Cortex of kidney (tissue), 1 donor: ENCODE measurements at places on chromosomes 12 and 14.

GRCh38 chr12:106541201-106541600 lies 41.6 kb upstream of the RFX4 start:
- no peak for DNase-seq

DNA sequence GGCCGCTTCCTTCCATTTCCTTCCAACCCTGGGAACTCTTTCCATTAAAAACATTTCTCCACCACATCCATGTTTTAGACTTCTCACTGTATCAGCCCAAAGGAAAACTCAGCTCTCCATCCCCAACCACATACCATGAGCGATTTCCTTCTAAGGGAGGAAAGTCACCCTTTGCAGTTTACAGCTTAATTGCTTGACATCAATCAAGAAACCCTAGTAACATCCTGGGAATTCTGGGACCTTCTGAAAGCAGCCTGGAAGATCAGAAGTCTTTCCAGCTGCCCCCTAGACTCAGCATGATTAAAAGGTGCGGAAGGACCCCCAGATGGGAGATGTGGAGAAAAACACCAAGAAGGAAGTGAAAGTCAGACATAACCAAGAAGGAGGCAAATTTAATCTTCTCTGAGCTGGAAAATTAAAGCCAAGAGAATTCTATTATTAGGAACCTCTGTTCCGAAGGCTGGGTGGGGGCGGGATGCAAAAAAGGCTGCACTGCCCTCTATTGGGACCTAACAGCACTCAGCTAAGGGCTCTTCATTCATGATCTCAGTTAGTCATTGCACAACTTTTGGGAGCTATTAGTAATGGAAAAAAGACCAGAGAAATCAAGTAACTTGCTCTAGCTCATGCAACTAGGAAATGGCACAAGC lies 73.3 kb upstream of the PLXNC1 start:
- no peak for DNase-seq

- DNase-seq, result no peak
Measured at GRCh38 chr12:132483612-132484011, 6.3 kb upstream of the FBRSL1 start.

GRCh38 chr14:101813833-101814232 lies 52.3 kb downstream of the PPP2R5C start:
- no peak for DNase-seq

- DNase-seq, result no peak
Measured at GRCh38 chr14:93683226-93683625, 105.1 kb downstream of the PRIMA1 start.

DNA sequence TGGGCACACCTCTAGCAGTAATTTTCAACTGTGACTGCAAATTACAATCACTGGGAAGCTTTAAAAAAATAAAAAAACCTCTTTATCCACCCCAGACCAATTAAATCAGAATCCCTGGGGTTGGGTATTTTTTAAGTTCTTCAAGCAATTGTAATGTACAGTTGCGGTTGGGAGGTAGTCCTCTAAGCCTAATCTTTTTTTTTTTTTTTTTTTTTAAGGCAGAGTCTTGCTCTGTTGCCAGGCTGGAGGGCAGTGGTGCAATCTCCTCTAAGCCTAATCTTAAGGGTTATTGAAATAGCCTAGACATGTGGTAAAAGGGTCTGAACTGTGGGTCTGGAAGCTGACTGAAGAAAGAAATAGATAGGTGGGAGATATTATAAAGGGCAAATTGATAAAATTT lies 230.5 kb downstream of the AKAP6 start:
- no peak for DNase-seq

DNA sequence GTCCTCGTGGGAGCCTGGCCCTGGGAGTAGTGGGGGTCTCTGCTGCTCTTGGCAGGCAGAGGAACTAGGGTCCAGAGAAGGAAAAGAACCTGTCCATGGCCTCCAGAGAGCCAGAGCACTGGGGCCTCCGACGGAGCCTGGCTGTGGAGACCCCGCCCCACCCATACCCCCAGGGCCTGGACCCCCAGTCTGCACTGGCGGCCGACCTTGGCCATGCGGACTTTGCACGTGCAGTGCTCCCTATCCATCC lies 1.1 kb downstream of the BEGAIN start:
- no peak for DNase-seq

- DNase-seq, result no peak
Measured at GRCh38 chr12:114631242-114631641, 52.7 kb downstream of the TBX3 start.

DNA sequence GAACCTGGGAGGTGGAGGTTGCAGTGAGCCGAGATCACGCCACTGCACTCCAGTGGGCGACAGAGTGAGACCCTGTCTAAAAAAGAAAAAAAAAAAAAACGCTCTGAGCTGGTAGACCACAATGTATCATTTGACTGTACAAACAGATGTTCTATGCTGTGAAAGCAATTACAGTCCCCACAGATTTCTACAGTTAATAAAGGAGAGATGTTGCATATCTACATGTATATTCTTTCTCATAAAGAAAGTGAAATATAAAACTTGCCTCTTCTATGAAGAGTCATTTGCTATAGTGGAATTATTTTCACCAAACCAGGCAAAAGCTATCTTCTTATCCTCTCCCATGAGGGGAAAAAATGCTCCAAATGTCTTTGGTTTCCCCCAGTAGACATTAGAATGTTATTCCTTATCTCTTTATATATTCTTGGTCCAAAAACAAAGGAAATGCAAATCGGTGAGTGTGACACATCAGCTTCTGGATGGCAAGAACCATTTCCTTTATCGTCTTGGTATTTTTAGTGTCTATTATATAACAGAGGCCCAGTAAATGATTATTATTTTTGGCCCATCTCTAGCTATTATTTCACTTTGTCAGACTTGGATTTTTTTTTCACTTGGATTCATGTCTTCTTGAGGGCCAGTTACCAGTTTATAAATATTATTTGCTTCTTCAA lies 230.4 kb downstream of the SSPN start:
- no peak for DNase-seq

GRCh38 chr14:94110552-94111181 lies at the start of gene IFI27:
Gene IFI27, plus strand, starts transcription at chr14:94110736.
- no peak for DNase-seq

DNA sequence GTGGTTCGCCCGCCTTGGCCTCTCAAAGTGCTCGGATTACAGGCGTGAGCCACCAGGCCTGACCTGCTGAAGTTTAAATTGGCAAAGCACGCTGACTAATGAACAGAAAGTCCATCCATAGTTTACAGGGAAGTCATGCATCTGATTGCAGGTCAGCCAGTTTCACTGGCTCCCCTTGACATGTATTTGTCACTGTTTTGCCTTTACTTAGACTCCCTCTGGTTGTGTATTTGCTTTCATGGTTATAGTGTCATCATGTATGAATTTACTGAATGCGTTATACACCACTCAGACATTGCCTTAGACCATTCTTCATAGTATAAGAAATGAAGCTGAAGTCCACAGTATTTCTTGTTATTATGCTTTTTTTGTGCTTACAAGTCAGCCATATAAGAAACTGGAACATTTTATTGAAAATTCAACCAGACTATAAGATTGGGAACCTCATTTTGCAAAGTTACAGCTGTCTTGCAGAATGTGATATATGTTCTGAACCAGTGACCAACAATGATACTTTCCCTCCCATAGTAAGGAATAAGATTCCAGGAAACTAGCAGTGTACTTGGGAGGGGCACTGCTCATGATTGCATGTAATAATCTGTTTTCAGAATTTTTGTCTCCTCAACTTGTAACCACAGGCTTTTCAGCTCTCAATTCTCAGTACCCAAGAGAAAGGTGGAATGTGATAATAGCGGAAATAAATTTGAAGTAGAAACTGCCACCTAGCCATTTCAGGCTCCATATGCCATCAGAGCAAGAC lies 51.9 kb upstream of the ATF7IP start:
- DNase-seq, result no peak

GRCh38 chr14:70907176-70907995 lies at the start of gene PCNX1:
Gene PCNX1, plus strand, starts transcription at chr14:70907459. Its CDS starts 392 bp downstream, at chr14:70907851.
- DNase-seq, result no peak

DNA sequence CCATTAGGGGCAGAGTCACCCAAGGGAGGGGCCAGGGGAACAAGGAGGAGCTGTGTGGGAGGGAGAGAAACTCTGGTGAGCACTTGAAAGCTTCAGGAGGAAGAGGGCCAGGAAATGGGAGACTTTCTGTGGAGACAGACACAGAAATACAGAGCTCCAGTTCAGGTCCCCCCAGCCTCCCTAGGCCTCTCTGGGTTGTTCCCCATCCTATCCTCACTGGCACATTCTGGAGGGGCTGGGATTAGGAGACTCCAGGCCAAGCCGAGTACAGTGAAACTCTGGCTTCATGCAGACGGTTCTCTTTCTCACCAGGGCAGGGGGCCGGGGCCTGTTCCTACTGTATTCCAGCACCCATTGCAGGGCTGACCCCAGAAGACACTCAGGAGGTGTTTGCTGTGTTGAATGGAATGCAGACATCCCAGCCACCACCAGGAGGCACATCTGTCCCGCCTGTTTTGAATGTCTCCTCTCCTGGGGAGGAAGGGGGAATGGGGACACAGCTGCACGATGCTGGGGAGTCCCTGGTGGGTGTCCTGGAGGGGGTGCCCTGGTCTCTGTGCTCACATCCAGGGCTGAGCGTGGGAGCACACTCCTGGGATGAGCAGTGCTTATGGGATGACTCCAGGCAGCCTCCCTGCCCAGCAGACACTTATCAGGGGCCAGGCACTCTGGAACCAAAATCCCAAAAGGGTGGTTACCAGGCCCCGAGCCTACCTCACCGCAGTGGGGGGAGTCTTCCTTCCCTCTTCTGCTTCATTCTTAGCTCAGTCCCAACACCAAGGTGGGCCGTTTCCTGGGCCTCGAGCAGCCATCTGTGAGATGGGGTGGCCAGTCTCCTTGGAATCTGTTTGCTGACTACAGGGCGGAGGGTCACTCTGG lies 5.5 kb upstream of the KRT84 start:
- DNase-seq, result no peak

- no peak for DNase-seq
Measured at GRCh38 chr12:108649126-108649525, 15.4 kb upstream of the SELPLG start.

DNA sequence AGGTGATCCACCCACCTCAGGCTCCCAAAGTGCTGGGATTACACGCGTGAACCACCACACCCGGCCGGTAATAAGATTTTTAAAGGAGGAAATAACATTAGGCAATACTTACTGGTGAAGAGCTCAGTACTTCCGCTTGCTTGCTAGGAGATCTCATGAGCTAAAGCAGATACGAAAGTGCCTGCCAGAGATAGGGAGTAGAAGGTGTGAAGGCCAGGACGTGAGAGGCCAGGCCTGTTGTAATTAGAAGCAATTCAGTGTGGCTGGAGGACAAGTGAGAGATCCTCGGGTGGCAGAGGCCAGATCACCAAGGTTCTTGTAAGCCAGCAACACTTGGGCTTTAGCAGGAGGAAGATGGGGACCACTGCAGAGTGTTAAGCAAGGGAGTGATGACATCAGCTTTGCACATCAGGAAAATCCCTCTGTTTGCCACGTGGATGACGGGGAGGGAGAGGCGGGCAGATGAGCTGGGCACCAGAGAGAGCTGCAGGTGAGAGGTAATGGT lies 7.6 kb downstream of the TECPR2 start:
- DNase-seq, result no peak

DNA sequence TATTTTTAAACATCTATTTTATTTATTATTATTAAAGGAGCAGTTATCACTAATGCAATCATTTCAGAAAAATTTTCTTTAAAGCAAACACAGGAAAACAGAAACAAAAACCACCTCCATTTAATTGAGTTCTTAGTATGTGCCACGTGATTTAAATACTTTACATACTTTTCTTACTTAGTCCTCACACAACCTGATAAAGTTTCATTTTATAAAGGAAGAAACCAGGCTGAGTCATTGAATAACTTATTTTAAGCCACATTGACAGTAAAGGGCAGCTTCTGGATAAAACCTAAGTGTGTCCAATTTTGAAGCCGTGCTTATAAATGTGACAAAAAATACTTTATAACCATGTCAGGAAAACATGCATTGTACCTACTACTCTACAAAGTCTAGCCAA lies 57.1 kb upstream of the PCED1B start:
- DNase-seq, result no peak

DNA sequence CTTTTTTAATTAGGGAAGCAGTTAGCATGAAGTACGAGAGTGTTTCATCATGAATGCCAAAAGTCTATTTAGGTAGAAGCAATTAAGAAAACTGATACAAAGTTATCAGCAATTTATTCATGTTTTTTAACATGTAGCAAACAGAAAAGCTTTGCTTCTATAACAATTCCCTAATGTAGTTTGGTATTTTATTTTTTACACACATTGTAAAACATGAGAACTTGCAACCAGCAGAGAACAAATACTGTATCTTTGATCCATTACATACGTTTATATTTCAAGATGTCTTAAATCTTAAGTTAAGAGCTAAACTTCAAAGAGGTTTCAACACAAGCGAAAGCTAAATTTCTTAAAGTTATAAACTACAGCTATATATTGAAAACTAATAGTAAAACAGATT lies 39.3 kb downstream of the MED13L start:
- DNase-seq, result no peak

DNA sequence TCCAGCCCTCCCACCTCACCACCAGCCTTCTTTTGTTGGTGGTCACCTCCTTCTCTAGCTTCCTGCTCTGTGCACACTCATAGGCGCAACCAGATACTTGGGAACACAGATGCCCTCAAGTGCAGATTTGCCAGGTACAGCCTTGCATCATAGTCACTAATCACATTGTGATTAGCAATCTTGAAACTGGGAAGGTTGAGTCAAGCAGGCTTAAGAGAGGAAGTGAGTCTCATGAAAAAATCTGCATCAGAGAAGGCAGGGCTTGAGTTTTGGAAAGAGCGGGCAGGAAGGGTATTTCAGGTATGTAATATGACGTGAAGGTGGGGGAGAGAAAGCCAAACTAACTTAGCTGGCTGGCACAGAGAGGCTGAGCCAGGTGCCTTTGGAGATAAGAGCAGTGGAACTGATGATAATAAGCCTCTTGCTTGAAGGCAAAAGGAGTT lies 2.7 kb upstream of the RABGGTA start:
- DNase-seq, result no peak

DNA sequence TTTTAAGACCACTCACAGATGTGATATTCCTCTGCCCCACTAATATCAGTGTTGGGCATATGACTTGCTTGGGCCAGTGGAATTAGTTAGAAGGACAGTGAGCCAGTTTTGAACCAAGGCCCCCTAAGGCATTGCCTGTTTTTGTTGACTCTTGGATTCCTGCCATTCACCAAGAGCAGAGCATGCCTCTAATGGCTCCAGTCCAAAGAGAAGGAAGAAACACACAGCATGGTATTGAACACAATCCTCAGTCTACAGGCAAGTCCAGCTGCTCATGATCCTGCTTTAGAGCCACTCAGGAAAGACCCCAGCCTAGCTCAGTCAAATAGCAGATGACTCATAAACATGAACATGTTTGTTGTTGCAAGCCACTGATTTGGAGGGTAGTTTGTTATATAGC lies 1201.5 kb downstream of the BCL11B start:
- DNase-seq, result no peak

DNA sequence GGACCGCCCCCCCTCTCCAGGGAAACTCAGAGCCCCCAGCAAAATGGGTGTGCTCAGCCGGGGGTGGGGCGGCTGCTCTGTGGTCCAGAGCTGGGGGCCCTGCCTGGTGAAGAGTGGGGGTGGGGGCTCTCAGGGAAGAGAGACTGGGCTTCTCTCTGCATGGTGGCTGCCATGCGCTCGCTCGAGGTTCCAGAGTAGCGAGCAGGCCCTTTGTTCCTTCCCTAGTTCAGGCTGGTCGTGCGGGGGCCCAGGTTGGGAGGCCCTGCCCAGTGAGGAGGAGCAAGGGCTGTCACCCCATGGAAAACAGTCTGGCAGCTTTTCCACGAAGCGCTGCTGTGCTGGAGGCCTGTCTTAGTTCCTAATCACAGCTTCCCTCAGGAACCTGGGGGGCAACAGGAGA lies 134.6 kb downstream of the AEBP2 start:
- no peak for DNase-seq
